ENCODE measurements at places on chromosomes 3 and 15.

DNA sequence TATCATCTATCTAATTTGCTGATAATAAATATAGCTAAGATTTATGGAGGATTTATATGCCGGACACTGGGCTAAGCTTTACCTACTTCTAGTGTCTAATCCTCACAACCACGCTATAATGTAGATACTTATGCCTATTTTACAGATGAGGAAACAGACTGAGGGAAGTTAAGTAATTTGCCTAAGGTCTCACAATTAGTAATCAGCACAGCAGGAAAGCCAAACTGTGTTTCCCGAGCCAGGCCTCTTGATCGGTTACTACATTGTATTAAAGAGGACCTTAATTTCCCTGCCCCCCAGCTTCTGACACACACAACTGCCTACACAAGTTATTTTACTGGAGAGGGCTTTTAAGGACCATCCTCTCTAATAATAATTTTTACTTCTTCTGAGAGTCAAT is 40.9 kb downstream of the ONECUT1 start:
- no peak for DNase-seq

DNA sequence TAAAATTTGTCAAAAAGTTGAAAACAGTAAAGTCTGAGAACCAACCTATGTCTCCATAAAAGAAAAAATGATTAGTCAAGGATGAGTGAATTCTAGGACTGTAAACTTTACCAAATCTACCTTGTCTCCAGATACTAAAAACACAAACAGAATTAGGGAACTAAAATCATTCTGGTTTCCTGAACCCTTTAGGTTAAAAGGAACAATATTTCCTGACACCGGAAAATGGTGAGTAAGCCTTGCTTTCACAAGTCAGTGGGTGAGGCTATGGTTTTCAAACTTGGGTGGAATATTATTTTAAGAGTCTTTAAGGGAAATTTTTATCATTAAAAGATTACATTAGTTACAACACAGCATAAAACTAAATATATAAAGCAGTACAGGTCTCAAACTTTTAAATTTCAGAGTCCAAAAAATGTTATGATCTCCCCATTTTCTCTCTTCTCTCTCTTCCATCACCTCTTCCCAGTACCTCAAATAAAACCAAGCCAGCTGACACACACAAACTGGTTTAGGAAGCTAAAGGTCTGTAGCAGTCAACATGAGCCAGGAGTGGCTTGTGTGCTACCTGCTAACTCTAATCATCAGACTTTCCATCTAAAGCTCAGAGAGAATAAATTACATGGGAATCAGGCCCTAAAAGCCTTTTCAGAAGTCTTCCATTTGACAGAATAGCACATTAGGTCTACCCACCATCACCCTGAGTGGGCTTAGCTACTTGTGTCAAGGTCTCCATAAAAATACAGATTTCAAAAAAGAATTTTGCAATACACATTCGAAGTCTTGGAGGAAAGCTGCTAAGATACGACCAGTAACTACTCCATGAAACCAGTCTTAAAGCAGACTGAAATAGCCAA is 2.2 kb downstream of the SLC12A6 start:
- no peak for DNase-seq

DNA sequence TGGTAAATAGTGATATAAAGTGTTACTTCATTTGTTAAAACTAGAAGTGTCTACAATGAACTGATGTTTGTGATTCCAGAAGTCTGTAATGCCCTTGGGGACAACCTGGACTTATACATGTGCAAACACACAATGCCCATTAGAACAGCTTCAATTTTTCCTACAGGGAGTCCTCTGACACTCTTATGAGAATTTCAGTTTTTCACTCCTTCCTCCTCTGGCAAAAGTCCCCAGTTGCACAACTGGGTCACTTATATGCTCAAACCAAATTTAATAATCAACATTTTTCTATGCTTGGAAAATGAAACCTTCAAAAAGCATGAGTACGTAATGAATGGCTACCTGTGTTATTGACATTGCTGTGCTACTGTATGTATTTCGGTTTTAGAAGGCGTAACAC is at the start of gene OR5H15:
Gene OR5H15 (plus strand): TSS at position 301 of the 400 bp plus-strand sequence. CDS start 2,004 bp downstream, outside the sequence.
- no peak for DNase-seq

DNA sequence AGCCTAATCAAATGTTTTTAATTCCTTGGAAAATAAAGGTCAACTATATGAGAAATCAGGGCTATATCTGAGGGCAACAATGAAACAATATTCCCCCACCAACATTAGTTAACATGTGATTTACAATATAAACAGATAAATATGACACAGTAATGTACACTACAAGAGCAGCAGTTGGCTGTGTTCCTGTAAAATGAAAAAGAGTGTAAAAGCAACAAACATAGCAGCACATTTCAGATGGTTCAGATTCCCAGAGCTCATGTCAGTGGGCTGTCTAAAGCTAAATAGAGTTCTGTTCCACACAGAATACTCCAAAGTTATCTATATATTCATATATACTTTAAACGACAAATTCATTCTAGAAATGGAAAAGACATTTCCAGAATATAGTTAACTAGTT is 42.6 kb downstream of the ANKRD28 start:
- DNase-seq = no peak

- DNase-seq = no peak
Observed at GRCh38 chr3:141152801-141153678, 78.6 kb upstream of the PXYLP1 start.

DNA sequence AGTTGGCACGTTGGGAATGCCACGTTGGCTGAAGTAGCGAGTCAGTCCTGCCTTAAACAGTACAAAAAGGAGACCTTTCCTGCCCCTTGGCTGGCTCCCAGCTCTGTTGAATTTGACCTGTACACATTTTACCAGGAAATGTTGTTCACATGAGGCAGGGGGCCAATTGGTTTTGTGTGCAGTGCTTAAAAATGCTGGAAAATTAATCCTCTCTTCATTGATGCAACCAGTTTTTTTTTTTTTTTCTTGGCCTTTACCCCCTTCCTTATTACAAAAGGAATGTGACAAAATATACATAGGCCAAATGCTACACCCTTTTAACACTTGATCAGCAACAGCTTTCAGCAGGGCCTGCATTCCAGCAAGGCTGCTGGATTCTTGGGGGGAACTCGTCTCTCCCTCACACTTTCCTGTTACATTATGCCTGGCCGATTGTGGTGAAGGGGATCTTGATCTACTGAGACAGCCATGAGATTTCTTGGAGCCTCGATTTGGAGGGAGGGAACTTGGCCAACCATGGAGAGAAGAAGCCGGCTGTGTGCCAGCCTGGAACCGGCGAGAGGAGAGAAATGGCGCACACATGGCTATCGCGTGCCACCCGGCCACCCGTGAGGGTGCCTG is 93.1 kb downstream of the DNASE1L3 start:
- DNase-seq = no peak

DNA sequence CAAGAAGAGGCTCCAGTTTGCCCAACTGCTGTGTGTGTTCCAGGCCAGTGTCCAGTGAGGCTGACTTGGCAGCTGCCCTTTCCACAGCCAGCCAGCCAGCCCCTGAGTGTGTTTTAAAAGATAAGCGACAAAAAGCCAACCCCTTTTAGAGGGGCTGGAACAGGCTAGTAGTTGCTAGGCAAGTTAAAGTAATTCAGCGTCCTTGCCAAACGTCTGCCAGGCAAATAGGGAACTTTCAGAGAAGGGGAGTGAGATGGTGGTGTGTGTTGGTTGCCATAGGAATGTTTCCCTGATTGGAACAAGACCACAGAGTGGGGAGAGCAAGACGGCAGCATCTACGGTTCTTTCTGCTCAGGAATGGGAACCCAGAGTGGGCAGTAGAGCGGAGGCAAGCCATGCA is 86.3 kb downstream of the TMEM108 start:
- DNase-seq = no peak

DNA sequence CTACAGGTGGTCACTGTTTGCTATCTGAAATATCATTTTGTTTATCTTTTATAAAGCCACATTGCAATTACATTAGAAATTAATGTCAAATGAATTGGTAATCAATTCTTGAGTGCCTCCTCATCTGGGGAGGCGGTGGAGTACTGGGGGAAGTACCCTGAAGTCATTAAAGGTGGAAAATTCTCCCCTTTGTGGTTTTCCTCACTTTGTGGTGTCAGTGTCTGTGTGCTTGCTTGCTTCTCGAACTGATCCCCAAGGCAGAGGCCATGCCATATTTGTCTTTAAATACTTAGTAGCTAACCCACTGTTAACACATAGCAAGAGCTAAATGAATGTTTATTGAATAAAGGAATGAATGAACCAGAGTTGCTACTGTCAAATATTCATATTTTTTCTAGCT is 40.5 kb upstream of the CCK start:
- DNase-seq = no peak

DNA sequence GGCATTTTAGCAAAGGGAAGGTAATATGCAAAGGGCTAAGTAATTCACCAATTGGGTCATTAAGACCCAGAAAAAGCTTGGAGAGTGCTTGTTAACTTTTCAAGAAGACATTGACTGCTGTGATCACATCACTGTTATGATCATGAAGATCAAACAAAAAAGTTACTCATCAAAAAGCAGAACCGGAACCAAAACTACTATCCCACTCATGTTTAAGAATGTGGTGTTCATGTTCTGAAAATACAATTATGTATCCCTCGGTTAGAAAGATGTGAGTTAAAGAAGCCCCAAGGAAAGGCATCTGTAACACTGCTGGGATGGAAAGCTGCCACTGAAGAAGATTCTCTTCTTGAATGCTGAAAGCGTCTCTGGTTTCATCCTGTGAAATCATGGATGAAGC is 32.6 kb downstream of the BBX start:
- DNase-seq = no peak

GRCh38 chr15:74234598-74234875 is 1.6 kb upstream of the CCDC33 start:
- no peak for DNase-seq

GRCh38 chr3:147384210-147385058 is 21.9 kb downstream of the ZIC4 start:
- no peak for DNase-seq

DNA sequence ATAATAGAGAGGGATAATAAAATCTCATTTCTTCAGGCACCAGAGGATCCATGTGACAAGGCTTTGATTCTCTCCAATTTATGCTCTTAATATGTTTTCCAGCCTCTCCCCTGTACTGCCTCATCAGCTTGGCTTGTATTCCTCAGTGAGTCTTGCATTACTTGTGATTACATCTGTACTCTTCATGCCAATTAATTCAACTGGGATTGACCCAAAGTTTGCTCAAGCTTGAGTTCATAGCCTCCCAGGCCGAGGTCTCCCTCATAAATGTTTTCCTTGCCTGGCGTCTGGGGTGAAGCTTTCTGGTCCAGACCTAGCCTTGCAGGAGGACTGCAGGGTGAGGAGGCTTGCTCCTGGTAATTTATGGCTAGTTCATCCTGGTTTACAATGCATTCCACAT is 146.9 kb downstream of the CHST2 start:
- DNase-seq = no peak

All from activated T-helper 9 cell treated with anti-CD3 and anti-CD28 coated beads, Interleukin-2, amount 50 U/mL, for 16 hours (primary cell).